ENCODE measurements at places on chromosomes 11 and 22.

DNA sequence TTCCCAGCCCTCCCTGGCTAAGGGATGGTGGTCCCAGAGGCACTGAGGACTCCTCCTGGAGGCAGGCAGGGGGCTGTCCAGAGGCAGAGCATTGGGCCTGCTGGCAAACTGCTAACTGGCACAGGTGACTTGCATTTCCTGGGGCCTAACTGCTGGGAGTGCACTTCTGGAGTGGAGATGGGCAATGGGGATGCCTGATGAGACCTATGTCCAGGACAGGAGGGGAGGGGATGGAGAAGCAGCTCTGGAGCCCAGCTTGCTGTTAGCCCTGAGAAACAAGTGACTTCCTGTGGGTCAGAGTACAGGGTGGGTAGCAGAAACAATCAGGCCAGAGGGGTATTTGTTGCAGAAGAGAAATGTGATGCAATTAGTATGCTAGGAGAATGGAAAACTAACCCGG, 253.2 kb downstream of the ST3GAL4 start:
- DNase-seq, result no peak

- DNase-seq, result no peak
These were observed 21.0 kb upstream of the UBASH3B start for GRCh38 chr11:122634501-122634900.

GRCh38 chr11:117071344-117071787, 26.9 kb downstream of the SIK3 start:
- DNase-seq, result no peak

- DNase-seq, result peak; percentile 96
These were observed 52.5 kb downstream of the TPCN2 start for GRCh38 chr11:69101115-69101791.

DNA sequence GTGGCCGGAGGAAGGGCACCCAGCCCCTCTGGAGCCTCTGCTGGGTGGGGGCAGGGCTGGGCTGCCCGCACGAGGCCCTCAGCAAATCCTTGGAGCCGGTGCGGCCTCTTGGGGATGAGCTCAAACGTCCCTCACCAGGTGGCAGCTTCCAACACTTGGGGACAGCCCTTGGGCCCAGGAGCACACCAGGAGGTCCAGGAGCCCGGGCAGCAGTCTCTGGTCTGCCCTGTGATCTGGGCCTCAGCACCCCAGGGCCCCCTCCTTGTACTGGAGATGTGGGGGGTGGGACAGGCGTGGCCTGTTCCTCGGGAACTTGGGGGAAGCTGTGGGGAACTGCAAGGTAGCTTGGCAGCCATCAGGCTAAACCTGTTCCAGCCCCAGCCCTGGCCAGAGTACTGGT, 40.0 kb downstream of the MOB2 start:
- no peak for DNase-seq

GRCh38 chr22:21989049-21989448, 6.5 kb upstream of the TOP3B start:
- peak; percentile 33 for DNase-seq

GRCh38 chr11:88164806-88165585, 10.2 kb downstream of the RAB38 start:
- DNase-seq, result no peak

- DNase-seq, result no peak
These were observed 129.5 kb upstream of the SESN3 start for GRCh38 chr11:95360377-95361075.

GRCh38 chr11:119855066-119855465, 126.1 kb upstream of the NECTIN1 start:
- no peak for DNase-seq

DNA sequence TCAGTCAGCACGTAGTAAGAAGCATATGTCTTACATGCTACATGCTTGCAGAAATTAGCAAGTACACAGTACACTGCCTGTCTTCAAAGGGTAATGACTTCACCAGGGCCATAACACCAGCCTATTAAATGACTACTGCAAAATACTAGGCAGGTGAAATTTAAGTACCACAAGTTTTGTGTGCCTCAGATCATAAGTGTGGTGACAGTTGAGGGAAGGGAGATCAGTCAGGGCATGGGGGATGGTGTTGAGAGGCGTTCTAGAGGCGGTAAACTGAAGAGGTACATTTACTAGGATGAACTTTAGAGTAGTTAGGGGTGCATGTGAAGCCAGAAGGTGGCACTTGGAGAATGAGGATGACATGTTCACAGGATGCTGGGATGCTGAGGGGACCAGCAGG, 22.0 kb downstream of the AMOTL1 start:
- DNase-seq, result no peak

GRCh38 chr22:29002603-29003002, 59.0 kb downstream of the C22orf31 start:
- peak; percentile 27 for DNase-seq

DNA sequence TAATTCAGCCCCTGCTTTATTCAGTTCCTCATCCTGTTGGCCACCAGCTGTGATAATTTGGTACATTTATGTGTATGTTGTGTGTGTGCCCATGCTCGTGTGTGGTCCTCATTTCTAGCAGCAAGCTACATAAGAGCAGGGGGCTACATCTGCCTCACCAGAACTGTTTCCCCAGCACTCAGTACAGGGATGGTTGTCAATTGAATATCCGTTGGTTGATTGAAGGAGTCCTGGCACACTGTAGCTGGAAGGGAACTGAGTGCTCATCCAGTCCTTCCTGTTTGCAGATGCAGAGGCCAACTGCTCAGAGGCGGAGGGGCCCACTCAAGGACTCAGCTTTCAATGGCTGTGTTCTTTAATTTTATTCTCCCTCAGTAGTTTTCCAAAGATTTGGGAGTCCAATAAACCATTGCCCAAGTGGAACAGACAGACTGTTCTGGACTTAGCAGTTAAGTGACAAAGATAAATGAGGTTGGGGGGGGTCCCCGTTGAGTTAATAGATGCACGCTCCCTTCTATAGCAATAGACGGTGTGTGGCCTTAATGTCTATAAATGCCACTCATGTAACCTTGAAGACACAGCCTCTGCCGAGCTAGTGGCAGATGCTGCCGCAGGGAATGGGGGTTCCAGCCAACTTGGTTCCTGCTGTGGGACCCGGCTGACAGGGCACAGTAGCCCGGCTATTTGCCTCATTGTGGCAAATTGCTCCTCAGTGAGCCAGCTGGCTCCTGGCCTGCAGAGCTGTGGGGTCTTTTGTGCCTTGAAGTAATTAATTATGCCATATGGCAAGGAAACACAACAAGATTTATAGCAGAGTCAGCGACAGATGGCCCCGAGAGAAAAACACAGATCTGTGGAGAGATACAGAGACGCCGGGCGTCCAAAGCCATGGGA, 71.4 kb upstream of the GRK3 start:
- DNase-seq, result peak; percentile 62

DNA sequence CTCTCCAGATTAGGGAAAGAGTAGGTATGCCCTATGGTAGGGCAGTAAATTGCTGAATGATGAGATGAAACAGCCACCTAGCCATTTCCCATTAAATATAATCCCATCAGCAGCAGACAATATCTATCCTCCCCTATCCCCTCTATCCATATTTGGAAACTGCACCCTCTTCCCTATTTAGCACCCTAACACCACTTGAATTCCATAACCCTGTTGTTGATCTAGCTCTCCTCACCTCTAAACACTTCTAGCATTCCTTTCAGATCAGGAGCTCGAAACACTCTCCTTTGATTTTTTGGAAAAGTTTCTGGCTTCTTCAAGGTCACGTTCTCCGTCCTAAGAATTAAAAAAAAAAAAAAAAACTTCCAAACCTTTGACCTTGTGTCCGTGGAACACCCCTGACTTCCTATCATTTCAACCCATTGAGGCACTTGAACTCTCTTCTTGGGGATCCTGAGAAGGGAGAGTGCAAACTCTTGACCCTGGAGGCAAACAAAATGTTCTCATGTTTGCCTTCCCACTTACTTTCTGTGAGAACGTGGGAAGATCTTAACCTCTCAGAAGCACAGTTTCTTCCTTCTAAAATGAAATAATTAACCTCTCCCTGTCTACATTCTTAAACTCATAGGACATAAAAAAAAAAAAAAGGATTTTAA, 19.0 kb downstream of the TRIM5 start:
- no peak for DNase-seq

DNA sequence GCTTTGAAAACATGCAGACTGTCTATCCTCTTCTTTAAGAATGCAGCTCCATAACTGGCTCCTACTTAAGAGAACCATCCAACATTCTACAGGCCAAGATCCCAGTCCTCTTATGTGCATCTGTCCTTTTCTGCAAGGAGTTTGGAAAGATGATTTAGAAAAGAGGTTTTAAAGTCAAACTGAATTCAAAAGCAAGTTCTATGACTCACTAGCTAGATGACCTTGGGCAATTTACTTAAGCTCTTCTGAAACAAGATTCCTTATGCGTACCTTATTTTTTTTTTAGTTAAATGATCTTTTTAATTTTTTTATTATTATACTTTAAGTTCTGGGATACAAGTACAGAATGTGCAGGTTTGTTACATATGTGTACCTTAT, 29.2 kb downstream of the GUCY1A2 start:
- DNase-seq, result no peak

DNA sequence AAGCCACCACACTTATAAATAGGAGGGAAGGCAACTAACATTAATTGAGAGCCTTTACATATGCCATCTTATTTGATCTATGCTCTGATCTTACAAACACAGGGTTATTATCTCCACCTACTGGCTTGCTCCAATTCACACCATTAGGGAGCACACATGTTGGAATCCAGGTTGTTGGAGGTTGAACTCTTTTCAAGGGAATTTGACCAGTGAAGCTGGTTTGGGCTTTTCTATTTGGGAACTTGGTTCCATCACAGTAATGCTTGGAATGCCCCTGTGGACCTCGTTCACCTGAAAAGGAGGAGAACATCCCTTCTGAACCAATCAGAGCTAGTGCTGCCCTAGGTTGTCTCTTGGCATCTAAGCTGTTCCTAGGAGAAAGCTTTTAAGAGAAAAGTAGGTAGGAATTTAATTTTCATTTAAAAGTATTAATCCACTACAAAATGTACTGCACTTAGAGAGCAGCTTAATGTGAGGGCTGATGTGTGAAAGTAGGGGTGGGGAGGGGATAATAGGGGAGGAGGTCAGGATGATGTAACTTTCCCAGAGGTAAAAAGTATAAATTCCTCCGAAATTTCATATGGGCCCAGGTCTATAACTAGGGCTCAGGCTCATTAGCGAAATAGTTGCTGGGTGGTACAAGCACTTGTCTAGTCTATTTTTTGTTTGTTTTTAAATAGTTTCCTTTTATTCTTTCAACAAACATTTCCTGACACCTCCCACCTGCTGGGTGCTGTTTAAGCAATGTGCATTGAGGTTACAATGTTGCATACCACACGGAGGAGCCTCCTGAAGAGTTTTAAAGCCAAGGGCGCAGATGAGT, 7.6 kb upstream of the MICAL2 start:
- DNase-seq, result no peak

- DNase-seq, result no peak
These were observed 542.1 kb upstream of the LUZP2 start for GRCh38 chr11:23954730-23955129.

DNA sequence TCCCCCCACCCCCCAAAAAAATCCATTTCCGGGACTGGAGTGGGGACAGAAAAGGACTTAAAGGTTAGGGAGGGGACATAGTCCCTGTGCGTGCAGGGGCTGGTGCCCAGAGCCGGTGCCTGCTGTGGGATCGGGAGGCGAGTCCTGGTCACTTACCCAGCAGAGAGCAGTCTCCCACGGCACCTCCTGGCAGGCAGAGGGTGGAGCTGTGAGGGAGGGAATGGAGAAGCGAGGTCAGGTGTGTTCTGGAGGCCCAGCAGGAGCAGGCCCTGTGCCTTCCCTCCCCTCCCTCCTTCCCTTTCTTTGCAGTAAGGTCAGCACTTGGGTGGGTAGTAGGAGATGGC, 28.4 kb downstream of the SHANK3 start:
- no peak for DNase-seq

DNA sequence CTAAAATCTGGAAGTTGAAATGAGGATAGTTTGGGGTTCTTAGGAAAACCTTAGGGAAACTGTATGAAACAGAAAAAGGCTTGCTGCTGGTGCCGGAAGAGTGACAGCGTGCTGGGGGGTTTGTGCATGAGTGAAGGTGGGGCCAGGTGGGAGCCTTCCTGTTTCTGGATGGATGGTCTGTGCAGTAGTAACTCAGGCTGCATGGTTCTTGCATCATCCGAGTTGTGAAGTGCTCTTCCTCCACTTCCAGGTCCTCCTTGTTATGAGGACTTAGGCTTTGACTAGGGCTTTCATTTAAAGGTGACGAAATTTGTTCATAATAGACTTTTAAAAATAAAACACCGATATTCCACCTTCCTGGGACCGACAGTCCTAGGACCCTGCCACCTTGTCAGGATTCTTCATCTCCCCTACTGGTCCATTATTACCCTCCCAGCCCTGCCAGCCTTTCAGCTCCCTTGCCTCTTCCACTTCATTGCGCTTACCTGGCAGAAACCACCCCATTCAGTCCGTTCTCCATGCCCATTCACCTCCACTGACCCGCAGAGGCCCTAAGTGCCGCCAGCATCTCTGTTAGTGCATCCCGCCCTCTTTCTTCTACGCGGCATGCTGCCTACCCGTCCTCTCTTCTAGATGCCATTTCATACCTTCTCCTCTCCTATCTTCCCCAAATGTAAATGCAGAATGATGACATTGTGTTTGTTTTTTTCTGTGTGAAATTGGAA, 47.3 kb downstream of the PPFIA1 start:
- DNase-seq, result no peak

- no peak for DNase-seq
These were observed 32.6 kb downstream of the PDE2A start for GRCh38 chr11:72641522-72642042.

- peak; percentile 97 for DNase-seq
These were observed 4.8 kb downstream of the TRIM3 start for GRCh38 chr11:6468712-6469495.

DNA sequence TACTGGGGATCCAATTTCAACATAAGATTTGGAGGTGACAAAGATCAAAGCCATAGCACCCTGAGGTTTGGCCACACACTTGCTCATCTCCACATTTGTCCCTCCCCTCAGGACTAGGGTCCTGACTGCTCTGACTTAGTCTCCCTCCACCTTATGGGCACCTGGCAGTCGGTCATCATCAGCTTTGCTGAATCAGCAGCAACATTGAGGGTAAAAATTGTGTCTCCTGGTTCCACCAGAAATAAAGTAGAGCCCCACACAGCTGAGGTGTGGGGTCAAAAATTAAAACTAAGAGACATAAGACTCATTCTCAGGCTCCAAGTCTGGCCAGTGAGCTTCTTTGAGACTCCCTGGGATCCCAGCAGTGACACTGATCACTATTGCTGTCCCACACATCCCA, 56.2 kb downstream of the GGTLC2 start:
- no peak for DNase-seq

DNA sequence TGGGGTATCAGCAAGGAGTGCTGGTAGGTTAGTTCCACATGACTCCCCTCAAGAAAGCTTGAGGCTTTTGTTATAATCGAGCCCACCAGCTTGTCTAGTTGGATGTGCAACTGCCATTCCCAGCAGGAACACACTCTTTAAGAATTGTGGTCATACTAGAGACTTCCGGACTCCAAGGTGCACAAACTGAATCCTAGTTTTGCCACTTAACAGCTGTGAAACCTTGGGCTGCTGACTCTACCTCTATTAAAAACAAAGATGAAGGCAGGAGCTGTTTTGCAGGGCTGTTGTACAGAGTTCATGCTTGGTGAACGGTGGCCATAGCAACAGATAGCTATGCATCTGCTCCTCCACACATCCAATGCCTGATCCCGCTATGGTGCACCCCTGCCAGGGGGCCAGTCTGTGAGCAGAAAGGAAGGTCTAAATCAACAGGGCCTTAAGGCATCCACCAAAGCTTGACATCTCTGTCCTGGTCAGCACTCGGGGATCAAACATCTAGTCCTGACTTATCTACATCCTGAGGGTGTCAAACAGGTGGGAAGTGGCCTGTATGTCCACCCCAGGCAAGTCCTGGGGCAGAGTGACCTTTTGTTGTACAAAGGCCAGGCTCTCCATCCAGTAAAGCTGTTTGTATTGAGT, 36.4 kb downstream of the DKK3 start:
- DNase-seq, result no peak

- DNase-seq, result peak; percentile 51
These were observed 36.1 kb downstream of the CCDC90B start for GRCh38 chr11:83249972-83250593.
